ENCODE measurements at places on chromosomes 5 and 9. TPM values are rescaled to one million over a fixed set of nuclear protein-coding genes. Genes with fewer than 3 reads are reported as not detected.

HNRNPK gene
- total RNA-seq: 517 TPM

DNA sequence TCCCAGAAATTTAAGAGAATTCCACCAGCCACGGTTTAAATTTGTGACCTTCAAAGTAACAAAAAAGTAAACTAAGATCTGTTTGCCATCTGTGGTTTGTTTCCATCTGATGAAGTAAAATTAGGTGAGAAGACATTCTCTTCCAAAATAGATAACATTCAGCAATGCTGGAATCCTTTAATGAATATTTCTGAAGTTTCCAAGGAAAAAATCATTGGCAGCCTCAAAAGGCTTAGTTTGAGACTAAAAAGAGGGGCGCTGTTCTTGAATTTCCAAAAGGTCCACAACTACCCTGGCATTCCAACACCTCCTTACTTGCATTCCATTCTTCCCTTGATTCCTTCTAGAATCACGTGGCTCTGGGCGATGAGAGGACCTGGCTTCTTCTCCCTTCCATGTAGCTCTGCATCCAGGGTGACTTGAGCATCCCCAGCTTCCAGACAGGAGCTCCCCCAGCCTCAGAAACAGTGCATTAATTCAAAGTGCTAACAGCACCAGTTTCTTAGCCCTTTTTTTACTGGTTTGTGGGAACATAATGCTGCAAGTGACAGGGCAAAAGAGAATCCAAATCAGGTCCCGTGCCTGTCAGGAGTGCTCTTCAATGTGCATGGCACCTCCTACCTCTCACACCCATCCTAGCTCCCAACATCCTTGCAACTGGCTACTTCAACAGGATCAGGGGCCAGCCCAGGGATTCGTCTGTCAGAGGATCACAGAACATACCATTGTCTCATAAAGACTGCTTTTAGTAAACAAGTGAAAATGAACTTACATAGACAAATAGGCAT lies 191.5 kb upstream of the S1PR3 start:
- DNase-seq: no peak

GRCh38 chr5:117204404-117204803 lies 629.8 kb upstream of the SEMA6A start:
- DNase-seq: no peak

GRCh38 chr5:167348251-167348926 lies 943.1 kb upstream of the WWC1 start:
- no peak for DNase-seq

DNA sequence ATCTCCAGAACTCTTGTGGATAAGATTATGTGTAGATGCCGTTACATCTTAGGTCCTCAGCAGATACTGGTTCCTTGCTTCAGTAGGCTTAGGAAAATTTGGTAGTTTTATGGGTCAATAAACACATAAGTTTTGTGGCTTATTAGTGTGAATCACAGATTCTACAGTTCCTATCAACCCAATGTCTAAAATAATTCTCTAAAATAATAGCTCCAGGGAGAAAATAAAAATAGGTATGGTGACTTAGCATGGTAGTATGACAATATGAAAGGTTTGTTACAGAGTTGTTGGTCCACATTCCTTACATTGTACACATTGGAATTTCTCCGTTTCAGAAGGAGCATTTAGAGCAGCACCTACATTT lies 91.7 kb downstream of the AOPEP start:
- DNase-seq: no peak

SLC6A18 gene
- not detected for total RNA-seq

CYLC2 gene
- total RNA-seq: not detected

DNA sequence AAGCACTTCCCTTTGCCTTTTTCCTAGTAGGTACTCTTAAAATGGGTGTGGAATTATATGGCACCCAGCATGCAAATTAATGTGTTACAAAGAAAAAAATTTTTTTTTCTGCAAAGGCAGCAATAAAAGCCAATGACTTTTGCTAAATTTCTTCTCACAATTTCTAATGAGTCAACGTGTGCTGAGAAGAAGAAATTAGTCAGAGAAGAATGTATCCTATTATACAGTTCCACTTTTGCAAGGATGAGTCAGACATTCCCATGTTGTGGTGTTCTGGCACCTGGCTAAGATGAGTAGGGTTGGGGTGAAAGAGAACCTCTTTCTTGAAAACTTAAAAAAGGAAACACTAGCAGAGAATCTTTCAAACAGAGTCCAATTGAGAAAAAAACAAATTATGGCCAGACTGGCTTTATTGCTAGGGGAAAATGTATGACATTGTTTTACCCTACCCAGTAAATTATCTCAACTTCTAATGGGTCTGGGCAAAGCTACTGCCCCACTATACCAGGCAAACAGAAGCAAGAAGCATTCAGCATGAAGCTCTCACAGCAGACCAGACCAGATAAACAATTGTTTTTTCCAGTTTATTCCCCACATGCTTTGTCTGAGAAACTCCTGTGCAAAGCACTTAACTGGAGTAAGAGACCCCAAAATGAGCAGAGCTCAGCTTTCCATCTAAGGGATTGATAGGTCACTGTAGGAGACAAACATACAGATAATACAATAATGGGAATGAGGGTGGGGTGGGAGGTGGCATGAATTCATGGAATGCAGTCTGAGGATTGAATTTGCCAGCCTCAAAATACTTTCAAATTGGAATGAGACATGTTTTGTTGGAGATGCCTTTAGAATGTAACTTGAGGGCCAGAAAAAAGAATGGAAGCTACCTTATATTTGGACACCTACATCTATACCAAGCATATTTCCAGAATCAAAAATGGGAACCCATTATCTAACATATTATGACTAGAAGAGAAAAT lies 220.8 kb upstream of the RFX3 start:
- DNase-seq: no peak

DNA sequence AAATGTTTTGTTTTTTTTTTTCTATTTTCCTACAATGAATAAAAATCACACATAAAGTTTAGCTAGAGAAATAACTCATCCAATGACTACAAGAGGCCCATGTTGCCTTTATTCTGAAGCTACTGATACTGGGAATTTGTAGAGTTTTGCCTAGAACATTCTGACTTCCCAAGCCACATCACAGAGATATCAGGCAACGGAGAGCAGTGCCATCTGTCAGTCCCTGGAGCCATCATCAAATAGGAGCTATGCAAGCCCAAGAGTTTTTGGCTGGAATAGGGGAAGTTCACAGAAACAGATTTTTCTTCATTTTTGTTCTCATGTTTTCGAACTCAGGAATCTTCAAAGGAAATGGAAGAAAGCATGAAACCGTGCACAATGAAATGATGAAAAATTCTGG lies 896.6 kb downstream of the TLE1 start:
- DNase-seq: no peak

DNA sequence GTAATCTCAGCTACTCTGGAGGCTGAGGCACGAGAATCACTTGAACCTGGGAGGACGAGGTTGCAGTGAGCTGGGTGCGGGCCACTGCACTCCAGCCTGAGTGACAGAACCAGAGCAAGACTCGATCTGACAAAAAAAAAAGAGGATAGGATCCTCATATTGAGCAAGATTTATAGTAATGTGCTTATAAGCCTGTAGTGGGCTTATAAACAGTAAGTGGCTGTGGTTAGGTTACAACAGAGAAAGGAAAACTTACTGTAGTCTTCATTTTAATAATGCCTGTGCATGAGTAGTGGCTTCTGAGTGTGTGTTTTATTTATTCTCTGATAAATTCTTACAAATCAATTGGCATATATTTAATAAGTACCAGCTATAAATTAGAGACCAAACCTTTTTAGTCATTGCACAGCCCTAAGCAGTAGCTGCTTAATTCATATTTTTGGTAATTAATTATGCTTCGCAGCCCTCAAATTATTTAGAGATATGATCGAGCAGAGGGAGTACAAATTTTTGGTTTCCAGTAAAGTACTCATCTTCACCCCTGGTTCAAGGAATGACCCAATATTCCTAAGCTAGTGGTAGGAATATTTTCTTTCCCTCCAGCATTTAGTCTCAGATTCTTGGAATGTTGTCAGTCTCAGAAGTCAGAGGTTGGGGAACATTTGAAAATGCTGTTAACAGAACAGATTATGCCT lies 73.8 kb upstream of the KLF9 start:
- DNase-seq: no peak

GRCh38 chr9:36664806-36665205 lies 92.1 kb downstream of the MELK start:
- no peak for DNase-seq

DNA sequence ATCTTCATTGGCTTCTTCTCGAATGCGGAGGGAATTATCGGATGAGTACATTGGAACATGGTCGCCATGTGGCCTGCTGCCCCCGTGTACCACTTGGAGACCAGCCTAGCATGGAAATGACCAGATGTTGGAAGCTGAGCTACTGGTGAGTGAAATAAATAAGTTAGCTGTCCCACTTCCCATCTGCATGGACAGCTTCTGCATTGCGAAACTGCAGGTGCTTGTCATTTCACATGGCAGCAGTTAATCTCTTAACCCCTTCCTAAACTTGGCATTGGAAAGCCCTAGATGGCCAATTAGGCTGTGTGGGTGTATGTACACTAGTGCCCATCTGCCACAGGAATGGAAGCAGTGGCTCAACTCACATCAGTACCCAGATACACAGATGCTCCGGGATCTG lies 246.6 kb upstream of the IL12B start:
- no peak for DNase-seq

SOHLH1 gene
- not detected for total RNA-seq

DNA sequence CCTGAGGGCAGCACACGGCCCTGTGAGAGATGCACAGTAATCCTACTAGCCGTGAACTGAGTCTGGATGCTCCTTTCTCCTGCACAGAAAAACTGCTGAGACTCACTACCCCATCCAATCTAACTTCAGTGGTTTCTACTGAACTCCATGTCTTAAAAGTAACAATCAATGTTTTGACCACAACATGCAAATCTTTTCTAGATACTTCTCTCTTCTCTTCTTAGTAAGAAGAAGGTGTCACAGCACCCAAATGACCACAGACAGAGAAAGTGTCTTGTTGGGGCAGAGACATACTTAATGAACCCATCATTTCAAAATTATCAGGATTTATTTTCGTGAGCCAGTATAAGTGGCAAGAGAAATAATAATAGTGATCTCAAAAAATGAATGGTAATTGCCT lies 285.8 kb upstream of the MEF2C start:
- peak; percentile 34 for DNase-seq

RAD50 gene
- total RNA-seq: 32.7 TPM

DNA sequence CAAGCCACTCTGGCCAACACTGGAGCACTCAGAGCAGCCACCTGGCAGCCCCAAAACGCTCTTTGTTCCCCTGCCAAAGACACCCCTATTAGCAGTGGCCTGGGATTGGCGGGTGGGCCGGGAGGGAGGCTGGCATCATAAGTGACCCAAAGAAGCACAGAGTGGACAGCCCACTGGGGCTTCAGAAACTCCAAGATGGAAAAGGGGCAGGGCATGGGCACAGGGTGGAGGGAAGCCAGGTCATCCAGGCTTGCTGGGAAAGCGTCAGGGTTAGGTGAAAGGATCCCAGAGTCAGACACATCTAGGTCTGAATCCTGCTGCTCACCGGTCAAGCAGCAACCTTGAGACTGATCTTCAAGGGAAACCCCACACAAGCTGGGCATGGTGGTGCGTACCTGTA lies 14.8 kb downstream of the EEIG1 start:
- DNase-seq: no peak

MAP1B gene
- total RNA-seq: 0.15 TPM

GHR gene
- not detected for total RNA-seq

DNA sequence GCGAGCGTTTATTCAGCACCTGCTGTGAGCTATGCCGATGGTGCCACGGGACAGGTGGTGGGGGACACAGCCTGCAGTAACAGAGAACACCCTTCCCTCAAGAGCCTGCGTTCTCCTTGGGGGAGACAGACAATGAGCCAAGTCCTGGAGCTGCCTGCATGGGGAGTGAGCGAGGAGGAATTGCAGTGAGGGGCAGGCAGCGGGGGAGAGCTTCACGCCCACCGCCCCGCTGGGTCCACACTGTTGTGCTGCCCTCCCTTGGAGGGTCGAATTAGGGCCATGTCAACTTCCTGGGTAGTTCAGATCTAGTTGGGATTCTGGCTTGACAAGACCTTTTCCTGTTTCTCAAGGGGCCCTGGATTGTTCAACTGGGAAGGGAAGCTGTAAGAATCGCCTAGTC lies 55.5 kb upstream of the N4BP3 start:
- no peak for DNase-seq

GRCh38 chr9:36118706-36119105 lies 17.8 kb upstream of the GLIPR2 start:
- DNase-seq: no peak

ESM1 gene
- total RNA-seq: not detected

CCDC183 gene
- total RNA-seq: 1.0 TPM

NPDC1 gene
- 0.39 TPM for total RNA-seq

SAXO1 gene
- not detected for total RNA-seq

ENDOG gene
- 17.1 TPM for total RNA-seq

DNA sequence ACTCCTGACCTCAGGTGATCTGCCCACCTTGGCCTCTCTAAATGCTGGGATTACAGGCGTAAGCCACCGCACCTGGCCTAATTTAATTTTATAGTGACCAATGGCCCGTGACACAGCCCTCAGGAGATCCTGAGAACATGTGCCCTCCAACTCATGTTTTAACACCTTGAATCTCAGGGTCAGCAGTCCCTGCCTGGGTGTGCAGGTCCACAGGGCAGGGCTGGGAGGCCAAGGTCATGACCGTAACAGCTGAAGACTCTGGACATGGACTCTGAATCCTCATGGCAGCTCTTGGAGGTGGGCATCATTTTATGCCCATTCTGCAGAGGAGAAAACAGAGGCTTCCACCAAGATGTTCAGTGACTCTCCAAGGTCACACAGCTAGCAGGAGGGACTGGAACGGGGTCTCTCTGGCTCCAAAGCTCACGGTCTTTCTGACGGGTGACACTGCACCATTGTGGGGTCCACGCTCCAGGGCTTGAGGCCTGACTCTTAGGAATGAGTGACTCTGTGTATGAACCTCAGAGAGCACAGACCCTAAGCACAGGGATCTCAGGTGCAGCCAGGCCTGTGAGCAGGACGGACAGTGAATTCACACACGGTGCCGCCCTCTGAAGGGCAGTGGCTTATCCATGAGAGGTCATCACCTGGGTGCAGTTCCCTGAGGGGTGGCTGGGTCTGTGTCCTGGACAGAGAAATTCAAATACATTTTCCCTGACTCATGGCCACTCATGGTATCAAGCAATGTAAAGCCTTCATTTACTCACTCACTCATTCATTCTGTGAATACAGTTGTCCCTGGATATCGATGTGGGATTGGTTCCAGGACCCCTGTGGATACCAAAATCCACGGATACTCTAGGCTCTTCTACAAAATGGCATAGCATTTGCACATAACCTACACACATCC lies 32.8 kb upstream of the LAMC3 start:
- DNase-seq: no peak

GRCh38 chr9:80158554-80159170 lies 586.9 kb downstream of the TLE4 start:
- no peak for DNase-seq

DNA sequence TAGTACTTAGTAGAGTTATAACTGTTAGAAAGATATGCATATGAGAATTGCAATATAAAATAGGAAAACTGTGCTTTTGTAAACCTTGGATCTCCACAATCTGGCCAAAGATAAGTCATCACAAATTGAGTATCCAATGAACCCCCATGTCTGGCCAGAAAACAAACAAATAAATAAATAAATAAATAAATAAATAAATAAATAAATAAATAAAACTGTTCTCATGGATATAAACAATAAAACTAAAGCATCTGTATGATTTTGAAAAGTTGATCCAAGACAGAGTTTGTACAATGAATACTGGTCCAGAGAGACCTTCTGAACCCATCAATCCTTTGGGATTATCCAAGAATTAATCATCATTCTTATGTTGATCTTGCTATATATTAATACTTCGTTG lies 367.6 kb upstream of the CDH9 start:
- DNase-seq: no peak
